MCF 10A (cell line): ENCODE measurements at places on chromosomes 7 and 10.

GRCh38 chr10:80686734-80687475 is 149.2 kb downstream of the SH2D4B start:
- DNase-seq, result no peak

GRCh38 chr10:27506280-27506679 is 2.2 kb downstream of the RAB18 start:
- DNase-seq, result no peak

GRCh38 chr10:71205468-71205867 is 6.9 kb upstream of the UNC5B start:
- no peak for DNase-seq

DNA sequence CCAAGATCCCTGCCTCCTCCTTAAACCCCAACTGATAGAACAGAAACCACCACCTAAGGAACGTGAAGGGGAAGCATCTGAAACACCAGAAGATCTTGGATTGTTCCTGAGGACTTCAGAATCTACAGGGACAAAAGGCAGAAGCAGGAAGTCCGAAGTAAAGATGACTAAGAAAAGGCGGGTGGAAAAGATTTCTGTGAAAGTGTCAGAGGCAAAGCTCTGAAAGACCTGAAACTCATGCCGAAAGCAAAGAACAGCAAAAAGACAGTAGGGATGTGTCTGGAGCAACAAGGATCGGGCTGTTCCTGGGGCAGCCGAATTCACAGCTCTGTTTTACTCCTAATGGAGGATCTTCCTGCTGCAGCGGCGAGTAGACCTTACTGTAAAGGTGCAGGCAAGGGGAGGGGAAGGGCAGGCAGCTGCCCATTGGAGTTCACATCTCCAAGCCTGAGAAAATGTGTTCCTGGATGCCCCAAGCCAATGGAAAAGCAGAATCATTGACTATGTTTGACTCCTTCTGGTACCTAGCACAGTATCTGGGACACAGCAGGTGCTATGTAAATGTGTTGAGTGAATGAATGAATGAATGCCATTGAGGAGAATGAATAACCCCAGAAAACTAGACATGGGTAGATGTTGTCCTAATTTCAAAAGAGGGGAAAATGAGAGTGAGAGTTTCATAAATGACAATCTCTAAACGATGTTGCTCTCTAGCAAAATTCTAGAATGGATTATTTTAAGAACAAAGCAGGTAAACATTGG is 40.4 kb downstream of the PDIA4 start:
- DNase-seq, result peak; percentile 21

DNA sequence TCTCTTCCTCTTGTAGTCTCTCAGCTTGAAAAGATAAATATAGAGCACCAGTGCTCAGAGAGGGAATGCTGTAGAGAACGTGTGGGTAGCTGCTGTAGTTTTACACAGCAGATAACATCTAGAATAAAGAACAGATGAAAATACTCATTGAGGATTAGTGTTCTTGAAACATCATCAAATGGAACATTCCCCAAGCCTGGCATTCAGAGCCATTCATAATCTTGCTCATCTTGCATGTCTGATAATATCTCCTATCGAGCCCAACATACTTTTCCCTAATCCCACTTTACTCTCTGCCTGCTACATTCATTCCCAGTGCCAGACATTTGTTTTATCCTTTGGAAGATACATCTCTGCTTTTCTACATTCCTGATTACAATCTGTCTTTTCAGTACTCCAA is 35.2 kb downstream of the MCU start:
- no peak for DNase-seq

DNA sequence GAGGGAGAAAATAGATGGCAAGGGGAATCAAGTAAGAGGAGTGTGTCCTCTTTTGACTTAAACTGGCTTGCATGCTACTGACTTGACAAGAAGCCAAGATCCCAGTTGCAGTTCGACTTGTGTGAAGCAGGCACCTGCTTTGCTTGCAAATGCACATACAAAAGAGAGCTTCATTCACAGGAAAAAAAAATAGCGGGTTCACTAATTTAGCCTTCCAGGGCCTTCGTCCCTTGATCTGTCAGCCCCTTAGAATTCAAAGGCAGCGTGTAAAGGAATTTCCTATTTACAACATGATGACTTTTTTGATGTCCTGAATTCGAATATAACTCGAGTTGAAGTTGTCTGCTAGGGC is 192.1 kb downstream of the CELF2 start:
- DNase-seq, result no peak

GRCh38 chr7:135205850-135206249 is 5.5 kb downstream of the WDR91 start:
- no peak for DNase-seq

GRCh38 chr7:30708412-30708811 is 26.2 kb upstream of the CRHR2 start:
- DNase-seq, result no peak

- peak; percentile 43 for DNase-seq
Measured at GRCh38 chr10:82813856-82814255, 938.9 kb downstream of the NRG3 start.

GRCh38 chr7:152859781-152860191 is 100.2 kb downstream of the ACTR3B start:
- DNase-seq, result peak; percentile 27

GRCh38 chr10:4894335-4894734 is 68.3 kb downstream of the AKR1E2 start:
- DNase-seq, result no peak

DNA sequence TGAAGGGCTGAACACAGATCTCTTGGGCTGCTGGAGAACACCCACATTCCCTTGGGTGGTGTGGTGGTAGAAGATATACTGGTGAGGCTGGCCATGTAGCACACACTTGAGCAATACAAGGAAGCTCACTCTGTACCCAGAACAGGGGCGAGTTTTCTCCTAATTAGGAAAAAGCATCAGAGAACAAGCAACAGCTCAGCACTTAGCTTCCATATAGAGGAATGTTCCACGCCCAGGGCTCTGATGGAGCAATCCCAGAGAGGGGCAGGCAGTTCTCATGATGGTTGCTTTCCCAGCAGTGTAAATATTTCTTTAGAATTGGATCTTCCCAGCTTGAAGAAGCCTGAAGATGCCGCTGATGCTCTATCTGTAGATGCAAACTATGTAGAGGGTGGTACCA is 21.0 kb upstream of the PNLIP start:
- DNase-seq, result peak; percentile 9

DNA sequence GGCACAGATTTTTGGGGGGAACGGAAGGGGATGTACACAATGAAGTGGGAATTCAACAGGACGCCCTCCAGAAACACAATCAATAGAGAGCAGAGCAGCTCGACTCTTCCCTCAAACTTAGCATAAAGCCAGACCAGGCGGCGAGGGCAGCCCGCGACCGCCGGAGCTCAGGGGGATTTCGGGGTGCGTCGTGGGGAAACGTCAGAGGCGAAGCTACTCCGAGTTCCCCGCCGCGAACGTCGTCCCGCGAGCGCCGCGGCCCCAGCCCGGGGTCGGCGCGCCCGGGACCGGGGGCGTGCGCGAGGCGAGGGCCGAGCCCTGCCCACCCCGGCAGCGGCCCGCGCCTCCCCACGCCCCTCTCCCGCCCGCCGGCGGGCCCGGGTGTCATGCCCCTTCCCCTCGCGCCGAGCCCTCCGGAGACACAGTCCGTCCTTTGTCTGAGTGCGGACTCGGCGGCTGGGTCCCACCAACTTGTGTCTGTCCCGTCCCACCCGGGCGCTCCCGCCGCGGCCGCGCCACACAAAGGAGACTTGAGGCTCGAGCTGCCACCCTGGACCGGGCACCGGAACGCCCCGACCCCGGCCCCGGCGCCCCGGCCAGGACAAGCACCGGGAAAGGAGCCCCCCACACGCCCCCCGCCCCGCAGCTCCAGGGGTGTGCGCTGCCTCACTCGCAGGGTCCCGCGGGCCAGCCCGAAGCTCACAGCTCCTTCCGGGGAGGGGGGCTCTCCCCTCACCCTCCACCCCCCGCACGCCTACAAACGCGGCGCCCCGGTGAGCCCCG is 634 bp downstream of the EZH2 start:
- no peak for DNase-seq

DNA sequence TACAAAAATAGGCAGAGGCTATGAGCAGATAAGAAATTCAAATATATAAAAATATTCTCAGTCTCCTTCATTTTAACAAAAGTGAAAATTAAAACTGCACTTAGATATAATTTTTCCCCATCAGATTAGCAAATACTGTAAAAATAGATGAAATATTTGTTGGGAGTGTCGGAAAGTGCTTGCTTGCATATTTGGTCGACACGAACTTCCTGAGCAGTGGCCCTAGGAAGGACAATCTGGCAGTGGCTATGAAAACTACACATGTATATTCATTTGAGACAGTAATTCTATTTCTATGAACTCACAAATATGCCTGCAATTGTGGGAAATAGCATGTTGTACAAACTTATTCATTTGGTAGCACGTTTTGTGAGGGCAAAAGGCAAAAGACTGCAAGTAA is 81.4 kb downstream of the GOLGA7B start:
- DNase-seq, result no peak

DNA sequence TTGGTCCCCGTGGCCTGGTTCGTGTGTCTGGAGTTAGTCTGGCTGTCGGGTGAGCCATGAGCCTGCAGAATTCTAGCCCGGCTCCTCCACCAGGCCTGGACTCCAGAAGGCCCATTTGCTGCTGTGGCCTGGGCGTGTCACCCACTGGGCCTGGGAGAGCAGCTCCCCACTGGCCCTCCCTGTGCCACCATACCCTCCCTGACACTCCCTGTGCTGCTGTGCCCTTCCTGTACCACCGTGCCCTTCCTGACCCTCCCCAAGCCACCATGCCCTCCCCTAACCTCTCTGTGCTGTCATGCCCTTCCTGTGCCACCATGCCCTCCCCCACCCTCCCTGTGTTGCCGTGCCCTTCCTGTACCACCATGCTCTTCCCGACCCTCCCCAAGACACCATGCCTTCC is 39.1 kb upstream of the DIP2C start:
- DNase-seq, result no peak

DNA sequence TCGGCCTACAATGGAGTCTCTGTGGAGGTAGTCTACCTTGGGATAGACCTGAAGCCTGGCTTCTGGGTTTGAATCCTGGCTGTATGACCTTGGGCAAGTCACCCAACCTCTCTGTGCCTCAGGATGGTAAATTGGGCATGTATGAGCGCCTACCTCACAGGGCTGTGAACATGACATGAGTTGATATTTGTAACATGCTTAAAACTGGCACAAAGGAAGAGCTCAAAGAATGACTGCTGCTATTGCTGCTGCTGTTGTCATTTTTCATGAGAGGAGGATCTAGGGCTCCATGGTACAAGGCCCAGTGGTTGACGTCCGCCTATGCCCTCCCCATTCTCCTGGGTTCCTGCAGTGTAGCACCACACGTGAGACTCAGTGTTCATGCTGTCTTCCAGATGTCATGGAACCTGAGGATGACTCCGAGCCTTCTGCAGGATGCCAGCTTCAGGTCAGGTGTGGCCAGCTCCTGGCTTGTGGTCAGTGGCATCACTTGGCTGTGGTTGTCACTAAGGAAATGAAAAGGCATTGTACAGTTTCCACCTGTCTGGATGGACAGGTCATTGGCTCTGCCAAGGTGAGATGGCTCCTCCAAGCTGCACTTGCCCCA is 95.0 kb downstream of the WDFY4 start:
- no peak for DNase-seq

- no peak for DNase-seq
Measured at GRCh38 chr10:102024799-102025198, 31.2 kb downstream of the ARMH3 start.

- DNase-seq, result peak; percentile 65
Measured at GRCh38 chr10:73060738-73061635, 35.7 kb downstream of the P4HA1 start.

DNA sequence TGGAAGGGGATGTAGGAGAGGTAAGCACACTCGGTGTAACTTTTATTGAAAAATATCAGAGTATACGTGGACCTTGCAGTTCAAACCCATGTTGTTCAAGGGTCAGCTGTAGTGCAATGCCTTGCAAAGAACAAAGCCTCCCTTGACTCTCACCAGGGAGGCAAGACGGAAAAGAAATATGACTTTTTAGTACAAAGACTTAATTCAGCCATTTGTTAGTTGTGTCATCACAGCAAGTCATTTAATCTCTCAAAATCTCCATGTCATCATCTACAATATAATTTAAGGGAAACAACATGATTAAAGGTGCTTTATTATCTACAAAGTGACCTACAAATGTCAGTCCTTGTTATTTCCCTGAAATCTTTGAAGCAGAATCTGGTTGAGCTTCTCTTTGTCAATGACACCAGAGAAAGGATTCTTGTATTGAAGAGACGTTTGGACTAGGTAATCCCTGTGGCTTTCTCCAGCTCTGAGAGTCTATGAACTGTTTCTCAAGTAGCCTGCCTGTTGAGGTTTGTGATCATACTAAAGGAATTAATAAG is 502.8 kb downstream of the REEP3 start:
- DNase-seq, result no peak

GRCh38 chr7:128921866-128922440 is 11.4 kb upstream of the KCP start:
- no peak for DNase-seq

DNA sequence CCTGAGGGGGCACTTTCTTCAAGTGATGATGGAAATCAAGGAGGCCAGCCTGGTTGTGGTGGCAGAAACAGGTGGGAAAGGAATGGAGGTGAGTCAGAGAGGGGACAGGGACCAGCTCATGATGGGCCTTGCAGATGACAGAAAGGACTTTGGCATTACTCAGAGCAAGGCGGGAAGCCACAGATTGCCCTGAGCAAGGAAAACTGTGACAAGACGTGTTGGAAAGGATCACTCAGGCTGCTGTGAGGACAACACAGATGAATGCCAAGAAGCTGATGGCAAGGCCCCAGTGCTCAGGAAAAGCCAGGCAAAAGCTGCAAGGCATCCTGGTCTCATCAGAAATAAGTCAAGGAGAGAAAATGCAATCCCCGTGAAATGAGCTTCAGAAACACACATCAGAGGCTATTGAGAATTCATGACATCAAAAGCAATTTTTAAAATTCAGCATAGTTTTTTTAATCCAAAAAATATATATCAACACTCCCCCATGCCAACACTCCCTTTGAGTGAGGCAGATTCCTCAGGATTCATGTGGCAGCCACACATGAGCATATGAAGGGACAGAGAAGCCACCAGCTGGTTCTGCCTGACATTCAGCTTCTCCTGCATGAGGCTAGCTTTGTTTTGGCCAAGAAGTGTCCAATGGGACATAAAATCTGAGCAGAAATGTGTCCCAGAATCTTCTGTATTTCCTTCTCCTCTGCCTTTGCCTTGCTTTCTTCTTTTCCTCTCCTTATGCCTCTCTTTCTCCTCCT is 244.5 kb upstream of the MYO3A start:
- no peak for DNase-seq

DNA sequence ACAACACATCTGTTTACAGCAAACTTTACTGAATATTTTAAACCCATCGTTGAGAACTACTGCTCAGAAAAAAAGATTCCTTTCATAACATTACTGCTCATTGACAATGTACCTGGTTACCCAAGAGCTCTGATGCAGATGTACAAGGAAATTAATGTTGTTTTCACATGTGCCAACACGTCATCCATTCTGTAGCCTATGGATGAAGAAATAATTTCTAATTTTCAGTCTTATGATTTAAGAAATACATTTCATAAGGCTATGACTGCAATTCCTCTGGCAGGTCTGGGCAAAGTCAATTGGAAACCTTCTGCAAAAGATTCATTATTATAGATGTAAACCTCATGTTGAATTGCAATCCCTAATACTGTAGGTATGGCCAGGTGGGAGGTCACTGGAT is 16.7 kb upstream of the CNNM1 start:
- no peak for DNase-seq
